ENCODE measurements at places on chromosomes 1 and 21.

GRCh38 chr1:117669572-117669971, 63.7 kb downstream of the TENT5C start:
- H3K36me3 ChIP-seq: no peaks in the 10 kb centered on the region
- H3K27me3 ChIP-seq: no peaks in the 10 kb centered on the region
- H3K4me1 ChIP-seq: peaks cover 34% of the 10 kb centered on the region
- H3K27ac ChIP-seq: no peak overlapping the region

DNA sequence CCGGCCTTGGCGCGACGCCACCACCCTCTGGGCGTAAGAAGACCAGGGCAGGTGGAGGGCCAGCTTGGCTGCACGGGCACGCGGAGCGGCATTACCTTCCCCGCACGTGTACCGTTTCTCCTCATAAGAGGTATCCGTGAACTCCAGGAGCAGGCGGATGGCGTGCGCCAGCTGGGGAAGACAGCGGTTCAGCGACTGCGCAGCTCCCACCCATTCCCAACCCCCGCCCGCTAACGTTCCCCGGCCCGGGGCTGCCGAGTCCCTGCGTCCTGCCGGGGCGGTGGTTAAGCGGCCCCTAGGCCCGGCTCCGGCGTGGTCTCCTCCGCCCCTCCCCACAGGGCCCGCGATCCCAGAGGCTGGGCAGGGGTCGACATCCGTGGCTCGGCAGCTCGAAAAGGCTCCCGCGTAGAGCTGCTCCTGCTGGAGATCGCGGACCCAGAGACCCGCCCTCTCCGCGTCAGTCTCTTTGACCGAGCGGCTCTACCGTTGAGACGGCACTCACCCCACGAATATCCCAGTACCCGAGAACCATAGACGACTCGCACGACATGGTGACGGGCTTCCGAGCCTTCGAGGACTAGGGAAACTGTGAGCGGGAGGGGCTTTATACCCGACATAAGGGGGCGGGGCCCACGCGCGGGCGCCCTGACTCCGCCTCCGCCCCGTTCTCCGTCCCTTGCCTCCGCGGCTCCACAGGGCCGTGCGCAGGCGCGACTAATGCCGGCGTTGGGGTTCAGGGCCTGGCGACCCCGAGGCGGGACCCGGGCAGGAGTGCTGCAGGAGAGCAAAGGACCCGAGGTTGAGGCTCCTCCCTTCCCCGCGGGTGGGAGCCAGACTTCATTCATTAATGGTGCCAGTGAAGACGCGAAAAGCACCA, 862 bp downstream of the GSTM3 start:
- peak; percentile 95 for DNase-seq
- peak overlapping the region; percentile 81 for H3K27ac ChIP-seq
- H3K36me3 ChIP-seq: peaks cover 28% of the 10 kb centered on the region
- H3K4me1 ChIP-seq: peaks cover 34% of the 10 kb centered on the region
- H3K4me3 ChIP-seq: peak overlapping the region; percentile 77

GRCh38 chr1:162663086-162663485, 30.8 kb downstream of the DDR2 start:
- no peak for DNase-seq
- no peak overlapping the region for H3K4me3 ChIP-seq
- H3K36me3 ChIP-seq: no peaks in the 10 kb centered on the region
- H3K4me1 ChIP-seq: no peaks in the 10 kb centered on the region

DNA sequence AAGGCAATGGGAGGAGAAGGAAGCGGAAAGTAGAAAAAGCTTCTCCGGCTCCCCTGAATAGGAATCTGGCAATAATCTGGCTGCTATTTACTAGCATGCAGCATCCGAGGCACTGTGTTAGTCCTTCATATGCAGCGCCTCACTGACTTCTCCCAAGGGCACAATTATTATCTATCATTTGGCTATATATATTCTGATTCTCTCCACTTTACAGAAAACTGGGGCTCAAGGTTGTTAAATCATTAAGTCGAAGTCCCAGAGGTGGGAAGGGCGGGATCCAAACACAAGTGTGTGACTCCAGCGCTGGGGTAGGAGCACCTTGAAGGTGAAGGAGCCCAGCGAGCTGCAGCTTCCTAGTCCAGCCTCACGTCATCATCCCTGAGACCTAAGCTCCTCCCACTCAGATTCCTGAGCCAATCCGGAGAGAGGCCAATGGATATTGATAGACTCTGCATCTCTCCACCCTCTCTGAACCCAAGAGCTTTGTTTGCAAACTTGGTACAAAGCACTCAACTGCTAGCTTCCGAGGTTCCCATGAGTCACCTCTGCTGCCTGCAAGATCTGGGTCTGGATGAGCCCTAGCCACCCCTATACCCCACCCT, 16.6 kb upstream of the EYA3 start:
- H3K27ac ChIP-seq: peak overlapping the region; percentile 1
- H3K4me1 ChIP-seq: peaks cover 9% of the 10 kb centered on the region
- peak; percentile 79 for DNase-seq

GRCh38 chr21:45950740-45951515, 30.6 kb upstream of the COL6A1 start:
- H3K4me3 ChIP-seq: no peak overlapping the region
- no peaks in the 10 kb centered on the region for H3K36me3 ChIP-seq
- no peak overlapping the region for H3K27ac ChIP-seq
- H3K27me3 ChIP-seq: peaks cover 27% of the 10 kb centered on the region
- DNase-seq: peak; percentile 50
- H3K4me1 ChIP-seq: peaks cover 12% of the 10 kb centered on the region

GRCh38 chr1:240763771-240764170, 151.8 kb upstream of the GREM2 start:
- H3K4me1 ChIP-seq: no peaks in the 10 kb centered on the region
- no peak overlapping the region for H3K4me3 ChIP-seq
- H3K36me3 ChIP-seq: no peaks in the 10 kb centered on the region

DNA sequence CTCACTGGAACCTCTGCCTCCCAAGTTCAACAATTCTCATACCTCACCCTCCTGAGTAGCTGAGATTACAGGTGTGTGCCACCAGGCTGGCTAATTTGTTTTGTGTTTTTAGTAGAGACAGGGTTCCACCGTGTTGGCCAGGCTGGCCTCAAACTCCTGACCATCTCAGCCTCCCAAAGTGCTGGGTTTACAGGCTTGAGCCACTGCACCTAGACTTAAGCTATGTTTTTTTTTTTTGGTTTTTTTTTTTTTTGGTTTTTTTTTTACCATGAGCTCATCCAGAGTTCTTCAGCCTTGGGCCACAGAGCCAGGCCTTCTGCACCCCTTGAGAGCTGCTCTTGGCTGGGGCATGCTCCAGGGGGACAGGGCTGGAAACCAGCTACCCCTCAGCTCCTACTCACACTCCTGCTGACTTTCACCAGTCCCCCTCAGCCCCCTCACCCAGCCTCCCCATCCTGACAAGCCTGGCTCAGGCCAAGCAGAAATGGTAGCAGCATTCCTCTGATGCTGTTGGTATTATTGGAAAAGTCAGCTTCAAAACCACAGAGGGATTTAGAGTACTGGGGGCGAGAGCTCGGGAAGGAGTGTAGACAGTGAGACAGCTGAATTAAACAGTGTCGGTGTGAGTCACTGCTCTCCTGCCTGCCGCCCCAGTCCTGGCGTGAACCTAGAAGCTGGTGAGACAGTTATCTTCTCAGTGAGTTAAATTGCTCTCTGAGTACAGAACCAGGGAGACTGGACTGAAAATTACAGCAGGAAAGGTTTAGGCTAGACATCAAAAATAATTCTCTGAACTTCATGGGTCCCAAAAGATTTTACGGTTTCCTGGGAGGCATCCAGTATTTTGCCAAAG, 63.7 kb downstream of the NAV1 start:
- H3K4me1 ChIP-seq: peaks cover 49% of the 10 kb centered on the region
- no peaks in the 10 kb centered on the region for H3K36me3 ChIP-seq
- DNase-seq: no peak
- no peak overlapping the region for H3K4me3 ChIP-seq
- no peaks in the 10 kb centered on the region for H3K27me3 ChIP-seq
- H3K27ac ChIP-seq: peak overlapping the region; percentile 9

- peaks cover 38% of the 10 kb centered on the region for H3K4me1 ChIP-seq
- H3K27me3 ChIP-seq: no peaks in the 10 kb centered on the region
- peaks cover 47% of the 10 kb centered on the region for H3K36me3 ChIP-seq
- H3K4me3 ChIP-seq: peak overlapping the region; percentile 20
- no peak for DNase-seq
- peak overlapping the region; percentile 54 for H3K27ac ChIP-seq
These were observed 3.8 kb downstream of the NCDN start for GRCh38 chr1:35561297-35561971.

DNA sequence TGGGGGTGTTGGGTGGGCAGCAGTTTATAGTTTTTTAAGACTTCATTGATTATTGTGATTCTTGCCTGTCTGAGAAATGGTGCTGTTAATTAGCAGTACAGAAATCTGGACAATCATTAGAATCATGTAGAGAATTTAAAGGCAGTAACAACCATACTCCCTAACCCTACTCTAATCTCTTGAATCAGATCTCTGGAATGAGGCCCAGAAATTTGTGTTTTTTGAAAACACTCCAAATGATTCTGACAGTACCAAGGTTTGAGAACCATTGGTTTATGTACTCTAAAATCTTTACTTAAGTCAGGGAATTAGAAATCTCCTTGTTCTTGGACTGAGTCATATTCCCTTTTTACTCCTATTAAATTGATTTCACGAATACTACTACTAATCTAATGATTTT, 24.0 kb downstream of the FNBP1L start:
- H3K27ac ChIP-seq: no peak overlapping the region
- no peak overlapping the region for H3K4me3 ChIP-seq
- H3K4me1 ChIP-seq: peaks cover 21% of the 10 kb centered on the region
- H3K27me3 ChIP-seq: no peaks in the 10 kb centered on the region
- H3K36me3 ChIP-seq: no peaks in the 10 kb centered on the region
- DNase-seq: no peak

DNA sequence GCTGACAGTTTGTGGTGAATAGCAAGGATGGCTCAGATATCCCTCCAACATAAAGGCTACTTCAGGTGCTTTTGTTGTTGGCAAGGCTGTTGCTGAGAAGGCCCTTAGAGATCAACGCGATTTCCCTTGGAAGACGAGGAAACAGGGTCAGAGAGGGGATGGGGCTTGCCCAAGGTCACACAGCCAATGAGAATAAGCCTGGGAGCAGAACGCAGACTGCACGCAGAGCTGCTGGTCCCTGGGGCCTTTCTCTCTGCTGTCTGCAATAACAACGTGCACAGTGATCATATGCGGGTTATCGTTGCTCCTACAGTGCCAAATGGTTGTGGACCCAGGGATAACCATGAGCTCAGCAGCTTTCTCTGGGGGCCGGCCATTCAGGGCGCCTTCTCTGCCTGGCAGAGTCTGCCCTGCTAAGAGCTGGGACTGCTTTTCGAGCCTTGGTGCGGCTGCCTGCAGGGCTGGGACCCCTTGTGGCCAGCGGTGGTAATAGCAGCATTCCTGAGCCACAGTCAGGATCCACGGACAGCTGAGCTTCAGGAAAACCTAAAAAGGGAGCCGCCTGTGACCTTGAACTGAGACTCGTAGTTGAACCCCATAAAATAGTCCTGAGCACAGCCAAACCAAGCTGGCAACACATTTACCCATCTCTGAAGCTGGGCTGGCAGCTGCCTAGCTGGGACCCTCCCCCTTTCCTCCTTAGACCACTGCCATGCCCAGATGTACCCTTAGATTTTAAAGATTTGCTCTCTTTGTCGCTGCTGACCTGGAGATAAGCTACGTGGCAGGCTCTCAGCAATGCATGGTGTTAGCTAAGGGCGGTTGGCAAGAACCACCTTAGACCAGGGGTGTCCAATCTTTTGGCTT, 39.8 kb downstream of the HTR6 start:
- peaks cover 8% of the 10 kb centered on the region for H3K4me1 ChIP-seq
- H3K36me3 ChIP-seq: peaks cover 42% of the 10 kb centered on the region
- no peak overlapping the region for H3K4me3 ChIP-seq
- no peak overlapping the region for H3K27ac ChIP-seq
- DNase-seq: peak; percentile 70
